ENCODE measurements at places on chromosomes 2 and 18. TPM values are rescaled to one million over a fixed set of nuclear protein-coding genes. Genes with fewer than 3 reads are reported as not detected.

HAAO gene
- polyA plus RNA-seq: 31.6 TPM

COL4A3 gene
- 3.2 TPM for polyA plus RNA-seq

CD302 gene
- polyA plus RNA-seq: 12.0 TPM

MREG gene
- polyA plus RNA-seq: 1.2 TPM

CRYGD gene
- 0.28 TPM for polyA plus RNA-seq

SNTG2 gene
- 1.4 TPM for polyA plus RNA-seq

TBR1 gene
- polyA plus RNA-seq: under 0.01 TPM

KIF3C gene
- polyA plus RNA-seq: 1.6 TPM

GAL3ST2 gene
- polyA plus RNA-seq: not detected

PARD3B gene
- 4.4 TPM for polyA plus RNA-seq

PJVK gene
- polyA plus RNA-seq: 5.0 TPM

CD207 gene
- 0.11 TPM for polyA plus RNA-seq

RAX gene
- not detected for polyA plus RNA-seq

TRIM54 gene
- polyA plus RNA-seq: 0.27 TPM

ZBTB7C gene
- 0.57 TPM for polyA plus RNA-seq

IGFBP5 gene
- polyA plus RNA-seq: 25.0 TPM

GNLY gene
- 0.28 TPM for polyA plus RNA-seq

PAX8 gene
- 0.23 TPM for polyA plus RNA-seq

CCDC85A gene
- 0.27 TPM for polyA plus RNA-seq

EFEMP1 gene
- polyA plus RNA-seq: 7.4 TPM

TP53I3 gene
- 43.0 TPM for polyA plus RNA-seq

GPR35 gene
- polyA plus RNA-seq: 4.1 TPM

GALNT1 gene
- polyA plus RNA-seq: 12.5 TPM

FBXO48 gene
- 0.56 TPM for polyA plus RNA-seq

RGPD3 gene
- 0.16 TPM for polyA plus RNA-seq

LIPT1 gene
- 7.0 TPM for polyA plus RNA-seq

ATP6V1C2 gene
- 2.0 TPM for polyA plus RNA-seq

SH3RF3 gene
- polyA plus RNA-seq: 3.5 TPM

CDH7 gene
- not detected for polyA plus RNA-seq

DSG4 gene
- polyA plus RNA-seq: not detected

HOXD3 gene
- 0.68 TPM for polyA plus RNA-seq

ABCB11 gene
- 0.02 TPM for polyA plus RNA-seq

DSC2 gene
- polyA plus RNA-seq: 2.7 TPM

SGPP2 gene
- 0.80 TPM for polyA plus RNA-seq

DIPK1C gene
- polyA plus RNA-seq: not detected

MAPK4 gene
- polyA plus RNA-seq: 2.5 TPM

GATA6 gene
- polyA plus RNA-seq: 20.1 TPM

COX7A2L gene
- polyA plus RNA-seq: 91.5 TPM

SULT1C2 gene
- 4.1 TPM for polyA plus RNA-seq

LRRTM1 gene
- polyA plus RNA-seq: not detected

CCDC102B gene
- 0.99 TPM for polyA plus RNA-seq

INPP5D gene
- polyA plus RNA-seq: 2.4 TPM

SERPINB10 gene
- polyA plus RNA-seq: not detected

CHMP3 gene
- 48.7 TPM for polyA plus RNA-seq
